Esophagus mucosa (tissue), 1 donor: ENCODE measurements at places on chromosomes 2 and 18. TPM values are rescaled to one million over a fixed set of nuclear protein-coding genes. Genes with fewer than 3 reads are reported as not detected.

DNA sequence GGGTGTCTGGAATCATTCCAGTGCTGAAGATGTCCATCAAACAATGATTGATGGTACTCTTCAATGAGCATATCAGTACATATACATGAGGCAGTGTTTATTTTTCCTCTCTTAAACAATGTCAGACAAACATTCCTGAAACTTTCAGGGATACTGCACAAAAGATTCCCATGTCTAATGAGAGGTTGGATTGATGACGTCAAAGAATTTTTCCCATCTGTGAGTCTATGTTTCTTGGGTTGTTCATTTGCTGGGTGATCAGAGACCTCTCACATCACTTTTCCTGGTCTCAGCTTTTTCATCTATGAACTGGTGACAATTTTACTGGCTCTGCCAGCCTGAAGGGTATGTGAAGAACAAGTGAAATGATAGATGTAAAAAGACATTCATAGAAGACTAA, 325.5 kb downstream of the EN1 start:
- ATAC-seq: no peak

DNA sequence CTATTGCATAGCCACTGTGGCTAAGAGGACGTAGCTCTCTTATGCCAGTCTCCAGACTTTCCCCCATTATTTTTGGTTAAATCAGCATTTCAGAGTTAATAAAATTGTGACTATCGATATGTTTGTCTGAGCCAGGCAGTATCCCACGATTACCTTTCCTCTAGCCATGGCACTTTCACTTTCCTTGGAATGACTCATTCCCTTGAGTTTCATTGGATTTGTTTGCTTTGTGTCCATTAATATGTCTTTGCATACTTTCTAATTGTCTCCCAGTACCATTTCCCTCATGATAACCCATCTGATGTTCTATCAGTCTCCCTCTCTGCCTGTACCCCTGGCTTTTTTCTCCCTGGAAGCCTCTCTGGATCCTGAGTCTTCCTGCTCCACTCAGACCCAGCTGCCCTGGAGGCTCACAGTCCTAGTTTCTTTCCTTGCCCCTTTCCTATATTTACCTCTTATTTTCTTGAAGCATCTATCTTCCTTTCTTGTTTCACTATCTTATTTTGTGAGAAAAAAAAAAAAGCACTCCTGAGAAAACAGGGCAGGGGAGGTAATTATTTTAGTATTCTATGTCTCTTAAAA, 126.1 kb downstream of the MTX2 start:
- no peak for ATAC-seq

- peak; percentile 96 for ATAC-seq
These were observed 36.9 kb downstream of the RAPH1 start for GRCh38 chr2:203498161-203498560.

GTF2A1L gene
- not detected for total RNA-seq

- no peak for ATAC-seq
These were observed 40.8 kb downstream of the AGPS start for GRCh38 chr2:177433402-177433801.

- no peak for ATAC-seq
These were observed 201.2 kb downstream of the CTIF start for GRCh38 chr18:48740068-48740440.

DNA sequence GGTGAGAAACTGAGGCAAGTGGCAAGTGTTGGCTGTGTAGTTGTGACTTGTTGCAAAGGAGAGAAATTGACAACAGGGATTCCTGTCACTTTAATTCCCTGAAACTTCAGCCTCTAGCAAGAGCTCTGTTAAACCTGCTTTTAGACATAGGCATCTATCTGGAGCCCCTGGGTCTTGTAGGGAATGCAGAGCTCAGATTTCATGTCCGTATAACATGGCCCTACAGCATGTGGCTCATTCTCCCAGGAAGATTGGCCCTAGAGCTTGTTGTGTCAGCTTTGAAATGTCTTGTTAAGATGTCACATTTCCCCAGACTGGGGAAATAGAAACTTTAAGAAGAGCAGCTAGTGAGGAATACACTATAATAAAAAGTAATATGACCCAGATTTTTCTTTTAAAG, 115.8 kb downstream of the POLE4 start:
- ATAC-seq: no peak

DNA sequence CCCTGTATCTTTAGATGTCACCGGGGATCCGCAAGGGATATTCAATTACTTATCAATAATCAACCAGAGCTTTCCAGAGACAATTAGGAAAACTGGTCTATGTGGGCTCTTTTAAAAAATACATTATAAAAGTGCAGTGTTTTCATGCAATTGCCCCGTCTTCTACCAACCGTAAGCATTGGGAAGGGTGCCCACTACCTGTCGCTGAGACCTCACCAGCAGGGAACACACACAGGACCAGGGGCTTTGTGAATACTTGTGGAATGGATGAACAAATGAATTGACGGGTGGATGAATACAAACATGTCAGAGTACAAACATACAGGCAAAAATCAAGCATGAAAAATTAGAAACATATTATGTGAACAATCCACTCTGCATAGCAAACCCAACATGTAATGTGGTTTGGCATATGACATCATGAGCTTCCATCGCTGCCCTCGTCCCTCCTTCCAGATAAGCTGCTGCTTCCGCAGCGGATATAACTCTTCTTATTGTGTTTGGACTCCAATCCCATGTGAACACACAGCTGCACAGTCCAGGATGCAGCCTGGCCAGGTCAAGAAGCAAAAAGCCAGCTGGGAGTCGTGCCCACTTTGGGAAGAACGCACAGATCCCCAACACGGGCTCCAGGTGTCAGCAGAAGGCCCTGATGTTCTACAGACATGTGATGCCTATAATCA, 5.3 kb downstream of the FHL2 start:
- ATAC-seq: no peak

UGT1A4 gene
- total RNA-seq: 0.80 TPM

- no peak for ATAC-seq
These were observed 70.6 kb upstream of the RAB6C start for GRCh38 chr2:129908721-129909373.

GRCh38 chr2:233707940-233708644, 4.6 kb upstream of the UGT1A5 start:
- ATAC-seq: peak; percentile 46

GRCh38 chr2:152335726-152336118, 748 bp downstream of the FMNL2 start:
- peak; percentile 38 for ATAC-seq

TMEM182 gene
- 2.5 TPM for total RNA-seq

DNA sequence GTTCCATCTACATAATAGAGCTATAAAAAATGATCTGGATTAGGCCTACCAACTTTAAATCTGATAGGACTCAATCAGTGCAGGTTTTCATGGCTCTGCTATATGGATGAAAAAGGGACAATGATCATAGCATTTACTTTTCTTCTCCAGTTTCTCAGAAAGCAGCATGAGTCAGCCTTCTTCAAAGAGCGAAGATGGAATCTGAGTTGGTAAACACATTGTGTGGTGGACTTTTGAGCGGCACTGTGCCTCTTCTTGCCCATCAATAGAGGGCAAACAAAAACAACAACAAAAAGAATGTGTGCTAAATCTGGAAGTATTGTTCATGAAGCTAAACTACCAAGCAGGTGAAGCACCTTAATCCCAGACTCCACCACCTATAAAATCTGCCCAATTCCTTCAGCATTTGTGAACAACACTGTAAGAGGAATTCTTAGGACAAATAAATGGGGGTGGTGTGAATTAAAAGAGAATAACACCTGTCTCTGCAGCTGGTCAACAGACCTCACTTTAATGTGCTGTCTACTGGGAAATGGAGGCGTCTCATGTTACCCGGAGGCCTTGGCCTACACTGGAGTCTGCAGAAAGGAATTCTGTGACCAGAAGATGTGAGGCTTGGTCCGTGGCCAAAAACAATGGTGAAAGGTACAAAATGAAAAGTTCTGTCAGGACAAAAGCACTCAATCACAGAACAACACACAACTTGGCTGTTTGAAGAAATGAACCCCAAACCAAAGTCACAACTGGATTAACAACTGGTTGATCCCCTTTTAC, 609.0 kb downstream of the IRS1 start:
- ATAC-seq: no peak

- no peak for ATAC-seq
These were observed 97.9 kb upstream of the DLX2 start for GRCh38 chr2:172200495-172201085.

DNA sequence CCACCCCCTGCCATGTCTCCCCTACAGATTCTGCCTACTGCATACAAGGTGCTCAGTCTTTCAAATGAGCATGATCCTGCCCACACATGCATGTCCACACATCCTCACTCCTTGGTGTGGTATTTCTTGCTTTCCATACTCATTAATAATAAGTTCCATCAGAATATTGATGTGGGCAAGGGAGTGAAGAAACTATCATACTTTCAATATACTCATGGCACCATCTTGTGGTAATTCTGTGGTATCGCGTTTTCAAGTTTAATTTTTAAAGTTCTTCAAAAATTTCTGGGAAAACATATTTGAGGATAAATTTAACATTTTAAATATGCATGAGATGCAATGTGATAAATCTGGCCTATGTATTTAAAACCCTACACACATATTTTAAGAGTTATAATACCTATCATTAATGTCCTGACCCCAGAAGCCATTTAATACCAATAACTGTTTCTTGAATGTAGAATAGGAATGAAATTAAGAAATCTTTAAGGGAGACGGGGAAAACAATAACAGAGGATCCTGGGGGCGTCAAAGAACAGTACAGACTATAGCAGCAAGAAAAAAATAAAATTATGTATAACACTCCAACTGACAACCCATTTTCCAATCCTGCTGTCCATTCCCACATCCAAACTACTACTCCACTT, 110.1 kb downstream of the ZNF385B start:
- ATAC-seq: no peak

LPIN2 gene
- total RNA-seq: 6.9 TPM

- no peak for ATAC-seq
These were observed 7.6 kb downstream of the GPR148 start for GRCh38 chr2:130736487-130736886.

- no peak for ATAC-seq
These were observed 134.9 kb upstream of the CHAC2 start for GRCh38 chr2:53632714-53633113.

GRCh38 chr18:12408247-12408869, 629 bp downstream of the PRELID3A start:
- ATAC-seq: no peak

GRCh38 chr18:37420315-37420880, 145.2 kb downstream of the CELF4 start:
- no peak for ATAC-seq

SOWAHC gene
- 46.2 TPM for total RNA-seq

DNA sequence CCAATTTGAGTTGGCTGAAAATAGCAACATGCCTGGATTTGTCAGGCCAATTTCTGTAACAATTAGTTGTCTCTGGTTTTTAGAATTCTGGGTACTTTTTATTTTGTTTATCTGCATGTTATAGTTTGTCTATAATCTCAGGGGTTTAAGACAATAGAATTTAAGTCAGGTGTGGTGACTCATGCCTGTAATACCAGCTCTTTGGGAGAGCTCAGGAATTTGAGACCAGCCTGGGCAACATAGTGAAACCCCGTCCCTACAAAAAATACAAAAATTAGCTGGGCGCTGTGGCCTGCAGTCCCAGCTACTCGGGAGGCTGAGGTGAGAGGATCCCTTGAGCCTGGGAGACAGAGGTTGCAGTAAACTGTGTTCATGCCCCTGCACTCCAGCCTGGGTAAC, 114.4 kb upstream of the GLS start:
- peak; percentile 8 for ATAC-seq

DNA sequence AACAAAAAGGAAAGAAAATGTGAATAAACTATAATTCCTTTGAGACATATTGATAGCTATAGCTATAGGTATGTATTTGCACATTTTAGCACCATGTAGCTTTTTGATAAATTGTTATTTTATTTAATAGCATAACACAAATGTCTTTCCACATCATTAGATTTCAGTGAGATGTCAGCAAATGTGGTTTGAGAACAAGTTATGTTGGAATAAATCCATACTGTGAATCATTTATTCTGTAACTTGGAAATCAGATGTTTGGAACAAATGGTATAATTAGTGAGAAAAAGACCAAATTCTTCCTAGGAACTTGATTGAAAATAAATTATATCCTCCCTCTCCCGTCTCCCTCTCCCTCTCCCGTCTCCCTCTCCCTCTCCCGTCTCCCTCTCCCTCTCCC, 62.8 kb downstream of the NABP1 start:
- ATAC-seq: no peak

GRCh38 chr2:41856946-41857345, 190.9 kb upstream of the PKDCC start:
- no peak for ATAC-seq

- ATAC-seq: no peak
These were observed 1.4 kb downstream of the ARID5A start for GRCh38 chr2:96537734-96538486.

DNA sequence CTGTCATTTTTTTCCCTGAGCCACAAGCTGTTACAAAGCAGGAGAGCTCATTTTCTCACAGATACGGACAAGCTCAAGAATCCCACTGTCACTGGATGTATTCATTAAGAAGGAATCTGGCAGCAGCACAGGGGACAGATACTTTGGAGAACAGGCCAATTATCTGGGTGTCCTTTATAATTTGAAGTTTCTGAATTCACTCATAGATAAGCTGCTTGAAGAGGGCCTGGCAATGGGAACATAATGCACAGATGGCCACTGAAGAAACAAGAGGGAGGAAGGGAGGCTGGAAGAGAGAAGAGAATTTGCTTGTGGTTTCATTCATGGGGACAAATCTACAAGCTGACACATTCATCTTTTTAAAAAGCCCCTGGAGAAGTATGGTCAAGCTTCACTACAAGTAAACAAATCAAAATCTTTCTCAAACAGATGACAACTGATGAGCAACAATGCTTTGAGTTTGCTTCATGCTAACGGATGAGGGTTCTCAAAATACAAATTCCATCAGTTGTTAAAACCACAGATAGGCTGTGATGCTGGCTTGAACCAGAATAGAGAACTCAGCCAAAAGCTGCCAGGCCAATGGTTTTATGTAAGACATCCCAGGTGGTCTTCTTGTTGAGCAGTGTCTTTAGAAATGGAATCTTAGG, 11.9 kb downstream of the BCL2 start:
- ATAC-seq: no peak

CHRND gene
- total RNA-seq: not detected

NEURL3 gene
- total RNA-seq: not detected

GRCh38 chr2:96116879-96117533, 635 bp upstream of the ADRA2B start:
- peak; percentile 81 for ATAC-seq

- ATAC-seq: peak; percentile 33
These were observed 433.2 kb upstream of the RGPD4 start for GRCh38 chr2:107393516-107393915.

GRCh38 chr2:206253125-206253776, 21.2 kb upstream of the ZDBF2 start:
- no peak for ATAC-seq

- ATAC-seq: peak; percentile 37
These were observed 186.8 kb downstream of the ZNF521 start for GRCh38 chr18:25164848-25165811.

DNA sequence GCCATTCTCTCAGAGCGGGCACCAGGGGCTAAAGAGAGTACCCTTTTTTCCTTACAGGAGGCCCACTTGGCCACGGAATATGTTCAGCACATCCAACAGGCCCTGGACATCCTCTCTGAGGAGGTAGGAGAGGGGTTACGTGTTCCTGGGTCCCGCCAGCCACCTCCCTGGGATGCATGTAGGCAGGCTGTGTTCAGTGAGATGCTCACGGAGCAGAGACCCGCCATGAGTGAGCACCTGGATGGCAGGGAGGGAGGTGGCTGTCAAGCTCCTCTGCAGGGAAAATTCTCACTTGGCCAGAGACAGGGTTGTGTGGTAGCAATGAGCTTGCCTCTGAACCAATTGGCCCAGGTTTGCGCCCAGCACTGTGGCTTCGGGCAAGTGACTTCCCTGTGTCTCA, 123.1 kb upstream of the PPP1CB start:
- ATAC-seq: no peak

- ATAC-seq: no peak
These were observed 1284.1 kb upstream of the NXPH2 start for GRCh38 chr2:140064243-140064642.

EN1 gene
- 0.08 TPM for total RNA-seq

KCNG2 gene
- 0.20 TPM for total RNA-seq
